CD4-positive, alpha-beta T cell treated with Interleukin-17A for 4 hours (primary cell): ENCODE measurements at places on chromosomes 16 and 17.

DNA sequence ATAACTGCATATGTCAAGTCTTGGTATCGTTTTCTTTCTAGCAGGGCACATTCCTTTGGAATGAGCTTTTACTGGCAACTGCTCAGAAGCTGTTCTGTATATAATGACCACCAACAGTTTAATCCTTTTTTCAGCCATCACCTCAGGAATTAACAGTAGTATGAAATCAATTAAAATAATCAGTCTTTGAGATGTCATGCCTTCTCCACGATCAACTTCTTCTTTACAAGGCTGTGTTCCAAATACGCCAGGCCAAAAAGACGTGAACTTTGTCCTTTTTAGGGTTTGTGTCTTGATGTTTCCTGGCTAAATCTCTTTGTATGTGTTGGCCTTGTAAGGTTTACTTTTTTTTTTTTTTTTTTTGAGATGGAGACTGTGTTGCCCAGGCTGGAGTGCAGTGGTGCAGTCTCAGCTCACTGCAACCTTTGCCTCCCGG, 54.9 kb downstream of the ABCC1 start:
- DNase-seq: no peak

GRCh38 chr17:36614933-36615332, 13.6 kb downstream of the MRM1 start:
- no peak for DNase-seq

- DNase-seq: no peak
These were observed 115.0 kb upstream of the SEC14L1 start for GRCh38 chr17:77025781-77026180.

DNA sequence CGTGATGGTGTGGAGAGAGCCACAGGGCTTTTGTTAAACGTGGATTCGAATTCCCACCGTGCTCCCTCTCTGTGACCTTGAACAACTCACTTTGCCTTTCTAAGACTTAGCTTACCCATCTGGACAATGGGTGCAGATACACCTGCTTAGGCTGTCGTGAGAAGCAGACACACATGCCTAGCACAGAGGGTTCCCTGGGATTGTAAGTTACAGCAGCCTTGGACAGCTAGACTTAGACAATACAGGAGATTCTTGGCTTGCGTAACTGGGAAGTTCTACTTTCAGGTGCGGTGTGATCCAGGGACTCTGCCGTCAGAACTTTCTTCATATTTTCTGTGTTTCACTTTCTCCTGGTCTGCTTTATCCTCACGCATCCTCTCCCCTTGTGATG, 127.0 kb downstream of the ABCC1 start:
- DNase-seq: no peak

DNA sequence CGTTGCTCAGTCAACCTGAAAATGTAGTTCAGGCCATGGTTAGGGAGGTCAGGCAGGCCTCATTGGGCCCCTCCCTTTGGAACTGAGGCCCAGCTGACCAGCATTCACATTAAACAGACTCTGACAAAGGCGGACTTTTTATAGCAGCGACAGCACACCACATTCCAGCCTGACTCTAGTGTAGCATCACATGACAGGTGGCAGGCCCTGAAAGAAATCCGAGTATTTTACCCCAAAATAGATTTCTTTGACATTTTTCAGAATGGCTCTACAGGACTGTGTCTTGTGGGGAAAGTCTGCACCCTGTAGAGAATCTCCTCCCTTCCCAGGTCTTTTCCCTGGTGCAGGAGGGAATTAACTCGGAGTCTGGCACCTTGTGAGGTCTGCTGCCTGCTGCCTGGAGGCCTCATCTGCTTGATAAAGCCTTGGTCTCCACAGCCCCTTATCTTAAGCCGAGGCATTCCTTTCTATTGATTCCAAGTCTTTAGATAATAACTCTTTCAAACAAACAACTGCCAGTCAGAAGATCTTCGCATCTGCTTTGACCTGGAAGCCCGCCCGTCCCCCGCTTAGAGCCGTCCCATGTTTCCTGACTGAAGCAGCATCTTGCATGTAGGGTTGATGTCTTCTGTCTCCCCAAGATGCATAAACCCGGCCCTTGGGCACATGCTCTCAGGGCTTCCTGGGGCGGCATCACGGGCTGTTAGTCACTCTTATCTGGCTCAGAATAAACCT, 44.0 kb upstream of the CAPN15 start:
- DNase-seq: no peak

DNA sequence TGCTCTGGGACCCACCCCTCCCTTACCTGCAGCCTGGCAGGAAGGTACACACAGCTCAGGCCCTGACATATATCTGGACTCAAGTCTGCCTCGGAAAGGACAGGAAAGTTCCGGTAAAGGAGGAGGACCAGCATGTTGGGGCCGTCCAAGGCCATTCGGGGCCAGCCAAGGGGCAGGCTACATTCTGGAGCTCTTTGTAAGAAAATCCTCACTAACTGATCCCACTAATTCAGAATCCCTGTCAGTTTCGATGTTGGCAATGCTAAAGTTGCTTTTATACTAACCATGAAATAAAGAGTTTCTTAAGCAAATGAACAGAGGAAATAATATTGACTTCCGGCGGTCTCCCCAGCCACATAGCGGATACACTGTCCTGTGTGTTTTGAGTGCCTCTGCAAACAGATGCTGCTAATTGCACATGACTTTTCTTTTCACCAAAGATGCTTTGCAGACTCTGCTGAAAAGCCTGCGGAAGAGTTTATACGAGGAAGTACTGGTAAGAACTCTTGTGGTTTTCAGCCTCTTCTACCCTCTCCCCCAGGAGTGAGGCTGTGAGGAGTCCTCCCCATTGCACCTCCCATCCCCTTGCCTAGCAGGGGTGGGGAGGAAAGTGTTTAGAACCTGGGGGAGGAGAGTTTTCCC, 54.8 kb downstream of the PLXDC1 start:
- peak; percentile 59 for DNase-seq

- no peak for DNase-seq
These were observed 19.3 kb upstream of the IL17C start for GRCh38 chr16:88618956-88619667.

GRCh38 chr16:2950353-2950724, 13.7 kb upstream of the KREMEN2 start:
- no peak for DNase-seq

GRCh38 chr17:64694207-64694606, 32.1 kb upstream of the SMURF2 start:
- no peak for DNase-seq

GRCh38 chr16:54847207-54847606, 83.5 kb upstream of the IRX5 start:
- DNase-seq: no peak

DNA sequence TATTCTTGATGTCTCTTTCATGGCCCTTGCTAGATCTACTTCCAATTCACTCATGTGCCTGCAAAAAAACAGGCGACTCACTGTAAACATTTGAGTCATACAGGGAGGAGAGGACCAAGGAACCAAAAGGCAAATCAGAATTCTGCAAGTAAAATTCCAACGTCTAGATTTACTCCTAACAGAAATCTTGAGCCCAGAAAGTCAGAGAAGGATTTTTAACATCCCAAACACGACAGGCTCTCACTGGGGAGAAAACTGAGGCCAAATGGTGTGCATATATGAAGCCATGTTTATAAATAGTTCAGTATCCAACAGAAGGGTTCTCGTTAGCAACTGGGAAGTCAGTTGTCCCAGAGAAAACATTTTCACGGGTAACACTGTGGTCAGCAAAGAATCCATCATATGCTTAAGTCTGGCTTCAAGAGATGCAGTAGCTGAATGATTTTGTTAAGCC, 40.1 kb downstream of the LITAF start:
- DNase-seq: no peak

DNA sequence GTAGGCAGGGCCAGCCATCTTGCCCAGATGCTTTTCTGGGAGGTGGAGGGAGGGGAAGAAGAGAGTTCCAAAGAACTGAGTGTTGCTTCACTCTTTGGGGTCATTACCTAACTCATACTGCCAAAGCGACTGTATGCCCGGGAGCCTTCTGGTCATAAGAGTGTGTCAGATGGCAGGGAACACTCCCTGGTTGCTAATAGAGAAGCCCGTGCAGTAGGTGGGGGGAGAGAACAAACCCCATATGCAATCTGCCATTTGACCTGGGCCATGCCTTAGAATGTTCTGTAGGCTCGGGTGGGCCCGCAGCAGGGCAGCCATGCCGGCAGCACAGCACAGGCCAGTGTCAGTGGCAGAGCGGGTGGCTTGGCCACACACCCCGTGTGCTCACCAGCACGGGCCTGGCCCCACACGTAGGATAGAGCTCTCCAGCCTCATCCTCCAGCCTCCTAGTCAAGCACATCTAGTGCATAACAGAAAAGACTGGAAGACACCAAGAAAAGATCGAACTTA, 120.5 kb downstream of the SOCS1 start:
- DNase-seq: no peak

GRCh38 chr16:58970775-58971174, 236.7 kb upstream of the GOT2 start:
- DNase-seq: no peak

DNA sequence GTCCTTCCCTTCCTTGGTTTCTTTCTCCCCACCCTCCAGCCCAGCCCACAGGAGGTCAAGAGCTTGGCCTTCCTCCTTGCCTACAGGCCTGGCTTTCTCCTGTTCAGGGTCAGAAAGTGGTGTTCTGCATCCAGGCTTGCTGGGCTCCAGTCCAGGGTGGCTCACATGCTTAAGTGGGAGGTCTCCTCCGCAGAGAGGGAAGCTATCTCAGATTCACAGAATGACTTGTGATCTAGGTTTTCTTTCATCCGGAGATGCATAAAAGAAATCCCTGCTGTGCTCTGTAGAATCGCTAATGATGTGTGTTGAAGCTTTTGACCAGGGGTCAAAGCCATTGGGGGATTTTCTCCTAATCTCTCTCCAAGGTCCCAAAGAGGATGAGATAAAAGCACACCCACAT, 382.3 kb upstream of the EEF2KMT start:
- no peak for DNase-seq

DNA sequence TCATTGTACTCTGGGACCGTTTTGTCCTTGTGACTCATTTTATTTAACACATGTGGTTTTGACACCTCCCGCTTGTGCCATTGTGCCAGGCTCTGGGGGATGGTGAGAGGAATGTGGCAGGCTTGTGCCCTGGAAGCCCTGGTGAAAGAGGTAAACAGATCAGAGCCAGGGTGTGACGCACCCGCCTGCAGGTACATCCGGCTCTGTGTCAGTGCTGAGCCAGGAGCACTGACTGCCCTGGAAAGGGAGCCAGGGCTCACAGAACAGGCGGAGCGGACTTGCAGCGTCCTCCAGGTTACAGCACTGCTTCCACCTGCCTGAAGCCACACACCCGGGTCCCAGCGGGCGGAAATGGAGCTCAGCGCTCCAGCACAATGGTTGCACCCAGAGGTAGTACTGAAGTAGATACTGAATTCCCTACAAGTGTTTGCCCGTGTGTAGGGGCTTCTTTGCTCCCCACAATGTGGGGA, 30.6 kb downstream of the CDRT15 start:
- DNase-seq: peak; percentile 81

DNA sequence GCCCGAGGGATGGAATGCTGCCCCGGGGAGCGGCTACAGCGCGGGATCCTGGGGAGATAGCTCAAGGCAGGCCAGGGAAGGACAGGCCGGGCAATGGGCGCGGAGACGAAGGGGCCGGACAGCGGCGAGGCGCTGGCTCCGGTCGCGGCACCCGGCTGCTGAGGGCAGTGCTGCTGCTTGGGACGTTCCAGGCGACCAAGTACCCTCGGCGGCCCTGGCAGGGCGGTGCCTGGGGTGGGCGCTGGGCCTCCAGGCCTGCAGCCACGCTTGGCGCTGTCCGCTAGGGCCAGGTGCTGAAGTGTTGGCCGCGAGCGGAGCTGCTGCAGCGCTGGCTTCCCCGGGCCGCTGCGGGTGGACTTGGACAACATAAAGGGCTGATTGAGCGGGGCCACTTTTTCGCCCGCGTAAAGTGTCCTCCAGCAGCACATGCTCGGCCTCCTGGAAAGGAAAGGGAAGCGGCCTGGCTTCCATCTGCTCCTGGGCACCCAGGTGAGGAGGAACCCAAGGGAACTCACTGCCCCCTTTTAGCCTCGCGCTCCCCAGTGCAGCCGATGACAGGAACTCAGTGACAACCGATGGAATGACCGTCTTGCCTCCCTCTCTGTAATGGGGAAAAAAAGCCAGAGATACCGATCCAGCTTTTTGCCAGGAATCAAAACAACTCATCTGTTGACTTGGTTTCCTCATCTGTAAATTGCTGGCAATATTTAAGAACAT, 23.7 kb downstream of the CLEC3A start:
- peak; percentile 7 for DNase-seq

- no peak for DNase-seq
These were observed 19.0 kb upstream of the RMI2 start for GRCh38 chr16:11326084-11326736.

GRCh38 chr16:85843471-85844168, 44.1 kb downstream of the COX4I1 start:
- no peak for DNase-seq

DNA sequence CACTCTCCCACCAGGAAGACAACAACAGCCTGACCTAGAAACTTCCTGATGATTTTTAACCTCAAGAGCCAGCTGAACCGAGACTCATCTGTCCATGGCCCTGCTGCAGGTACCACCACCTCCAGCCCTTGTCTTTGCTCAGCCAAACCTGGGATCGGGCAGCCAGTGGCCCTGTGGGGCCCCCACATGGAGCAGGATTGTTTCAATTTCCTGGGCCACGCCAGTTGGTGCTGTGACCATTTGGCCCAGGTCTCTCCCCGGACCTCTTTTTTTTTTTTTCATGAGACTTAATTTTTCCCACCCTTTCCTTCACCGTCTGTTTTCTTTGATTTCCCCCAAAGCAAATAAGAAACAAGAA, 8.3 kb upstream of the HOXB2 start:
- DNase-seq: no peak

- no peak for DNase-seq
These were observed 93.7 kb downstream of the TANGO6 start for GRCh38 chr16:68936736-68937631.

DNA sequence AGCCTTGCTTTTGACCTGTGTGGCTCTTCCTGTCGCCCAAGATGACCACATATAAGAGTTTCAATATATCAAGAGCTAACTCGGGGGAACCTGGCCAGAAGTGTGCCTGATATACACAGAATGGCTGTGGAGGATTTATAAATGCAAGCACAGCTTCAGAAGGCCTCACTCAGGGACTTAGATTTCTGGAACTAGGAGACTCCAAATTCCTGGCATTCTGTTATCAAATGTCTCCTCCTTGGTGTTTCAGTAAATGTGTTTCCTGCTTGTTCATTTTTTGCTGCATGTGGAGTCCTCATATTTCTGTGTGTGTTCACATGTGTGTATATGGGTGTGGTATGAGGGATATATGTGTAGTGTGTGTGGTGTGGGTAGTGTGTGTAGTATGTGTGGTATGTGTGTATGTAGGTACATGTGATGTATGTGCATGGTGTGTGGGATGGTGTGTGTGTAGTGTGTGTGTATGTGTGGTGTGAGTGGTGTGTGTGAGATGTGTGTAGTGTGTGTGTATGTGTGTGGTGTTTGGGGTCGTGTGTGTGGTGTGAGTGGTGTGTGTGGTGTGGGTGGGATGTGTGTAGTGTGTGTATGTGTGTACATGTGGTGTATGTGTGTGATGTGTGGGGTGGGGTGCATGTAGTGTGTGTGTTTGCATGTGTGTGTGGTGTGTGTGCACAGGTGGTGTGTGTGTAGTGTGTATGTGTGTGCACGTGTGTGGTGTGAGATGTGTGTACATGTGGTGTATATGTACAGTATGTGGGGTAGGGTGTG, 981 bp upstream of the CD300H start:
- DNase-seq: no peak

GRCh38 chr16:49980166-49980565, 44.9 kb upstream of the CNEP1R1 start:
- no peak for DNase-seq
